ENCODE measurements at places on chromosomes 7 and 10.

- no peak for DNase-seq
Measured at GRCh38 chr7:90579181-90579688, 16.9 kb upstream of the CDK14 start.

- no peak for DNase-seq
Measured at GRCh38 chr7:15291699-15292098, 270.1 kb downstream of the AGMO start.

DNA sequence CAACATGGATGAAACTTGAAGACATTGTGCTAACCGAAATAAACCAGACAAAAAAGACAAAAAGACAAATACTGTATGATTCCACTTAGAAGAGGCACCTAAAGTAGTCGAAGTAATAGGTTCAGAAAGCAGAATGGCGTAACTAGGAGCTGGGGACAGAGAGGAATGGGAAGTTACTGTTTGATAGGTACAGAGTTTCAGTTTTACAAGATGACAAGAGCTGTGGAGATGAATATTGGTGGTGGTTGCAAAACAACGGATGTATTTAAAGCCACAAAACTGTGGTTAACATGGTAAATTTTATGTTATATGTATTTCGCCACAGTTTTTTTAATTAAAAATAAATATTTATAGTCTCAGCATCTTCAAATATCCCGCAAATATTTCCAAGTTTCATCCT is 64.1 kb upstream of the DIP2C start:
- no peak for DNase-seq

DNA sequence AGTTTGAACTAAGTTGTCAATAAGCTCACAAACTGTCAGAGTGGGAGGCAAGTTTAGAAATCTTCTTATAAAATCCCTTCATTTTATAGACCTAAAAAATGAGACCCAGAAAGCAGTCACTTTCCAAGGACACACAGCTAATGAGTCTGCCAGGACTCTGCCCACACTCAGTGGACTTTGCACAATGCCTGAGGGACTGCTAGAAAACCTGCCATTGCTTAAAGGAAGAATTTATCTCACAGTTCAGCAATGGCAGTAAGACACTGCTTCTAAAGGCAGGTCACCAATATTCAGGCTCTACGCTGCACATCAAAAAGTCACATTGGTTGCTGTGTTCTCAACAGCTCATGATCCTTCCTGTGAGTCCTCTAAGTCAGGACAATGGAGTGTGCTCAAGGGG is 698.1 kb downstream of the GRID1 start:
- DNase-seq = no peak
